ENCODE measurements at places on chromosomes 7 and 10.

DNA sequence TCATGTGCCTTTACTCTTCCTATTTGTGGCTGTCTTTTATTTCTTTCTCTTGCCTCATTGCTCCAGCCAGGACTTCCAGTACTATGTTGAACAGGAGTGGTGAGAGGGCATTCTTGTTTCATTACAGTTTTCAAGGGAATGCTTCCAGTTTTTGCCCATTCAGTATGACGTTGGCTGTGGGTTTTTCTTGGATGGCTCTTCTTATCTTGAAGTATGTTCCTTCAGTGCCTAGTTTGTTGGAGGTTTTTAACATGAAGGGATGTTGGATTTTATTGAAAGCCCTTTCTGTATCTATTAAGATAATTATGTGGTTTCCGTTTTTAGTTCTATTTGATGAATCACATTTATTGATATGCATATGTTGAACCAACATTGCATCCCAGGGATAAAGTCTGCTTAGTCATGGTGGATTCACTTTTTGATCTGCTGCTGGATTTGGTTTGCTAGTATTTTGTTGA is 96.8 kb downstream of the GLCCI1 start:
- peak; percentile 87 for DNase-seq

GRCh38 chr7:148264933-148265557 is 325.5 kb upstream of the C7orf33 start:
- peak; percentile 35 for DNase-seq

GRCh38 chr10:97633921-97634320 is 621 bp upstream of the MORN4 start:
- DNase-seq, result no peak

GRCh38 chr7:149610441-149611011 is 112.9 kb upstream of the ZNF746 start:
- no peak for DNase-seq

- DNase-seq, result no peak
Observed at GRCh38 chr7:50314836-50315592, 10.5 kb downstream of the IKZF1 start.

DNA sequence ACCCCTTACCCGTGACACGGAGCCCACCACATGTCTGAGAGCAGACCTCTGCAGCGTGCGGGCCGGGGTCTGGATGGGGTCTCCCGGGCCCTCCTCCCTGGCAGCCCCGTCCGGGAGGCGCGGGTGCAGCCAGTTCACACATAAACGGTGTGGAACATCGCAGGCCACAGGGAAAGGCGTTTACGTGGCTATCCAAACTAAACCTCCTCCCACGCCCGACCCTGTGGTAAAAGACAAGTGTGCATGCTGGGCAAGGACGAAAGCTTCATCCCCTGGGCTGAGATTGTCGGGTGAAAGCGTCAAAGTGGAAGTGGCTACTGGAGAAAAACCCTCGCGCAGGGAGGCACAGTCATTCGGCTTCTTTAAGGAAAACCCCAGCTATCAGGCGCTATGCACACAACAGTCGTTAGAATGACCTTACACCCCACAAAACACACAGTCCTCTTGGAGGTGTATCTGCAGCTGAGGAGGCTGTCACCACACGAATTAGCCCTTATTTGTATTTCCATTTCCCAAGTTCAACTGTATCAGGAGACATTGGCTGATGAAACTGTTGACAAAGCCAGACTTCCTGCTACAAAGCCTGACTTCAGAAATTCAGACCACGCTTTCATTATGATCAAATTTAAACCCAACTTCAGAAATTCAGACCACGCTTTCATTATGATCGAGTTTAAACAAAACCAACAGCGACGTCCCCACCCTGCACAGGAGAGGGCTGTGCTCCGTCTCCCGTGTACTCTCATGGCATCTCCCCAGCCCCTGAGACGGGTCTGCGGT is 15.3 kb downstream of the GPER1 start:
- no peak for DNase-seq

- no peak for DNase-seq
Observed at GRCh38 chr7:100546926-100547800, 8.2 kb downstream of the AGFG2 start.

DNA sequence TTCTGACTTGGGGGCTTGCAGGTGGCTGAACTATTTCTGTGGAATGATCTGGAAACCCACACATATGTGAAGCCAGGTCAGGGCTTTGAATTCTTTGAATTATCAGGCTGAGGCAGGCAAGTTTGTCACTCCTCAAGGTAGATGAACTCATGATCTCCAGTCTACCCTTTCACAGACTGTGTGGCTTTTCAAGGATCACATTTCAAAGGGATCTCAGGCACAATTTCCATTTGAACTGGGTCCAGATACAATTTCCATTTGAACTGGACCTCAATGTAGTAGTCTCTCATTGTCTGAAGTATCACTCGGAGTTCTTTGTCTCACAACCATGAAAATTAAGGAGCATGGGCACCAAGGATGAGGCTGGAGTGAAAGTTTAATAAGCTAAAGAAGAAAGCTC is 25.7 kb upstream of the EIF4H start:
- DNase-seq, result no peak

DNA sequence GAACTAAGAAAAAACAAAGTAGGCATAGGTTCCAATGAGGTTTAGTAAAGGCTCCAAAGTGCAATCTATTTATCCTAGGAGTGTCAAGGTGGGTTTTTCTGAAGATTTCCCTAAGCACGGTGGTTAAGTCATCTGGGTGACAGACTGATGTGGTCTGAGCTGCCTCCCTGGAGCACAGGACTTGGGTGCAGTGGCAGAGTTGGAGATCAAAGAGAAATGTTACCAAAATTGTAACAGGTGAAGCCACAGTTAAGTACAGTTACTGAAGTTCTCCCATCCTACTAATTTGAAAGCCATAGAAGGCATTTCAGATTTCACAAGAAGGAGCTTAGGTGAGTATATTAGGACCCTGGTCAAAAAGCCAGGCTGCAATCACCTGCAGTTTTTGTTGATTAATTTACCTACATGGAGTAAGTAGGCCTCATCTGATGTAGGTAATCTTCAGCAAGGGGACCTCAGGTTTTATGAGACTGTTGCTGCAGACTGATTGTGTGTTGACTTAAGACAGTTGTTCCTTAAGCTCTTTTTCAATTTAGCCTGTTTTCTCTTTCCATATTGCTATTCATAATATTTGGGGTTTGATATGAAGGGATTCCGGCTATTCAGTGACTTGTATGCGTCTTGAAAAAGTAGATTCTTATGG is 3.0 kb downstream of the DLX6 start:
- DNase-seq, result no peak

- no peak for DNase-seq
Observed at GRCh38 chr10:16360001-16360400, 76.8 kb upstream of the PTER start.

GRCh38 chr10:129521161-129522025 is 54.4 kb downstream of the MGMT start:
- DNase-seq, result no peak

GRCh38 chr10:129442866-129443265 is 24.2 kb upstream of the MGMT start:
- no peak for DNase-seq

DNA sequence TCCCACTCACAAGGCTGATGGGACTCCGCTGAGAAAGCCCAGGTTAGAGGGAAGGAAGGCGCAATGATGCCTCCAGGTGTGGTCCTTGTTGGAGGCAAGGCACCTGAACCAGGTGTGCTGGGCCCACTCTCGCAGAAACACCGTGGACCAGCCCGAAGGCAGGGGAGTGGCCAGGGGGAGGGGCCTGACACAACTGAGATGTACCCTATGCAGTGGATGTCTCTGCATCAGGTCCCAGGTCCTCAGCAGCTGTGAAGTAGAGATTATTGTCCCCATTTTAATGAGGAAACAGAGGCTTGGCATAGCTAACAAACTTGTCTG is 32.0 kb downstream of the GBX1 start:
- DNase-seq, result no peak

DNA sequence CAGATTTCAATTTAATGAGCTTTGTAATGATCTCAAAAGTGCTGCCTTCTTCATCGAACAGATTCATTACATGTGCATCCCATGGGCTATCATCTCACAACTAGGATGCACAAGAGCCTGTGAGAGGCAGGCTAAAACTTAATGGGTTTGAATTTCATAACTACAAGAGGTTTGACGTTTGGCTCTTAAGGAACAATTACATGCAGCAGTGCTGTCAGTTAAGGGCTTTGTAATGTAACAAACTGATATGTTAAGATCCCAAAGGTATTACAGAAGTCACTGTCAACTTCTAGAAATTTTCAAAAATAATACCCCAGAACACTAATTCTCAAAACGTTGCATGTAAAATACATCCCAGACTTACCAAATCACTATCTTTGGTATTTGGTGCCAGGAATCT is 33.2 kb downstream of the KIF20B start:
- no peak for DNase-seq

GRCh38 chr7:63093481-63093880 is 905.2 kb upstream of the ZNF722 start:
- DNase-seq, result no peak

DNA sequence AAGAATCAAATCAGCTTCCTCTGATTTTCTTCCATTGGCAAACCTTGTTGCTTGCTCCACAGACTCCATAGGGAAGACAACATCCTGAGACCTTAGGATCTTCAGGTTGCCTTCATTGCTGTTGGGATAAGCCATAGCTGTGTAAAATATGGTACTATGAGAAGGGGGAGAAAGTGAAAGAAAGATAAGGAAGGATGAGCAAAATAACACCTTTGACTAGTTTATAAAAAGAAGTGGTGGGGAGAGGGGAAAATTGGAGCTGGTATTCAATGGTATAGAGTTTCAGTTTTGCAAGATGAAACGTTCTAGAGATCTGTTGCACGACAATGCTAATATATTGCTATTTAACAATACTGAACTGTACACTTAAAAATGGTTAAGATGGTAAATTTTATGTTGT is 180.4 kb upstream of the PHYHIPL start:
- no peak for DNase-seq

DNA sequence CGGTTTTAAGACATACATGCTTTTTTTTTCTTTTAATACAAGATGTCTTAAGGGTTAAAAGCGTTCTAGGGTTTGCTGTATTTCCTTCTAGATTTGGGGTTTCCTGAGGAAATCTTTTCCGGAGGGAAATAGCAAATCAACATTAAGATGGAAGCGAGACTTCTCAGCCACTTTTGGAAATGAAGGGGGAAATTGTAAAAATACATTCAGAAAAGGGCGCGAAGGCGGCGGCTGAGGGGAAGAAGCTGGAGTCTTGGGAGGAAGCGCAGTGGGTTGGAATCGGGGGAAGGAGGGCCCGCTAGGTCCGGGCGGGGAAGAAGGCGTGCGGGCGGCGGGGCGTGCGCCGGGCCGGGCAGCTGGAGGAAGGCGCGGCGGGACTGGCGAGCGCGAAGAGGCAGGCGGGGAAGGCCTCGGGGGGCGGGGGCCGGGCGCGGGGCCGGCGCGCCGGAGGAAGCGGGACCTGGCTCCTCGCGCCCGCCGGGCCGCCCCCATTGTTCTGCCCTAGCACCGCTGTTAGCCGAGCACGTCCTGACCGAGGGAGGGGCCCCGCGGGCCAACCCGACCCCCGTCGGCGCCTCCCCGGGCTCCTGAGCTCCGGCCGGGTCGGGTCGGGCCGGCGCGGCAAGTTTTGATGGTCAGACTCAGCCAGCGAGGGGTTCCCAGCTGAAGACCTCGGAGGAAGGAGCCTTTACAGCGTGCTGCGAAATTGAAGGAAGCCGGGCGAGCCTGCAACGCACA is 1.5 kb upstream of the SKIDA1 start:
- no peak for DNase-seq

GRCh38 chr7:152076940-152077933 is 51.8 kb downstream of the GALNT11 start:
- DNase-seq, result no peak

DNA sequence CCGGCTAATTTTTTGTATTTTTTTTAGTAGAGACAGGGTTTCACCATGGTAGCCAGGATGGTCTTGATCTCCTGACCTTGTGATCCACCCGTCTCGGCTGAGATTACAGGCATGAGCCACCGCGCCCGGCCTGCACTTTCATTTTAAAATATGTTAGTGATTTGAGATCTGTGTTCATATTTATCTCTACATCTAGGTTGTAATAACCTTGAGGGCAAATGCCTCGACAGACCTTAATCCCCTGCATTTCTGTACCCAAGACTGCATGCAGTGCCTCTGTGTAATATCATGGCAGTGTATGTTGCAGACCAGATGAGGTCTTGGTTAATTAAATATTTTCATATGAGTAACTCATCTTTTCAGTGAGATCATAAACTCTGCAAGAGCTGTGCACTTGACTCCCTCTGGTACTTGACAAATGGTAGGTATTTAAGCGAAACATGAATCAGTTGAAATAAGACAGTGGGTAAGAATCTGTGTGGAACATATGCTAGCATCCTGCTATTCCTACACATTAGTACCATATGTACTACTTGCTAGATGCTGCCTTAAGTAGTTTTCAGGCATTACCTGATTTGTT is 673.9 kb upstream of the ANKRD30A start:
- DNase-seq, result no peak

DNA sequence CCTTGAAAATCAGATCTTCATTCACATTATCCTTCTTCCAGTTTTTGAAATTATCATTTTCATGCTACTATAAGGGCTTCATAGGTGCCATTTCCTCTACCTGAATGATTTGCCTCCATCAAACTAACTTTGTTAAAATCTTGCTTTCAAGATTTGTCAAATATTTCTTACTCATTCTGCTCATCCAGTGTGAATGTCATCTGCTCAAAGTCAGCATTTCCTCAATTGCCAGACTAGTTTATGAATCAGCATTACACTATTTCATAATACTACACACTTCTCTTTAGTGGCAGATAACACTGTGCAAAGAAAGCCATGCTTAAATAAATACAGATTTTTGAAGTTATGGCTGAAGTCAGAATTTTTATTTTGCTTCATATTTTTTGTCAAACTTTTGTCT is 21.3 kb upstream of the LIPF start:
- no peak for DNase-seq

GRCh38 chr10:133274751-133275683 is 1.7 kb downstream of the ADAM8 start:
- no peak for DNase-seq

GRCh38 chr7:102289057-102289456 is 2.4 kb downstream of the SH2B2 start:
- DNase-seq, result no peak

DNA sequence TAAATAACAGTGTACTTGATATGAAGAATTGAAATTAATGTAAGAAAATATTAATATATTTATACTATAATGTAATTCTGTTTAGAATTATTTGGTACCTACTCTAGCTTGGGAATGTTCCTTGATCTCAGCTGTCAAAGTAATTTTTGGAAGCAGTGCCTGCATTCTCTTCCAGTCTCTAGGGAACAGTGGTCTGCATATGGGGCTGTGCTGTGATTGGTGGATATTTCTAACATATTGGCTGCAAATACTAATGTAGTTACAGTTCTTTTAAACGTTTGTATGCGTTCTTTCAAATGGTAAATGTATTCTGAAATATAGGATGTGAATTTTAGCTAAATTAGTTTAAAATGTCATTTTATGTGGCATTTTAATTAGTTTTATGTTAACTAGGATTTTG is 87.2 kb downstream of the PHF14 start:
- DNase-seq, result no peak

DNA sequence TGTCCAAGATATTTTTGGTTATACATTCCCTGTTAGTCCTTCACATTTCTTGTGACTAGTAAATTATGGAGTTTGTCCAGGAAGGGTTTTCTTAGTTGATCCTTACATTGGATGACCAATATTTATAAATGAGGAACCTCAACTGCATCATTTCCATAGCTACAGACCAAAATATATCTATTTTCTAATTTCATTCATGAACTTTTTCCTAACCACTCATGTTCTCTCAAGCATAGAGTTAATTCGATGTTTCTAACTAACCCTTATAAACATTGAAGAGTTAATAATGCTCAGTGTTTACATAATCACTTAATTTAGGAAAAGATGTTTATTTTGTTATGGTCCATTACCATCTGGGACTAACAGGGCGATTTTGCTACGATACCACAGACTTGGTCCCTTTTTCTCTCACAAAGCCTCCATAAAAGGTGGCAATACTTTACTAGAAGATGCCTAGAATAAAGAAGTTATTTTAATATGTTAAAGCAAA is 591.0 kb downstream of the MAGI2 start:
- DNase-seq, result no peak
